ENCODE measurements at places on chromosomes 12 and 14.

DNA sequence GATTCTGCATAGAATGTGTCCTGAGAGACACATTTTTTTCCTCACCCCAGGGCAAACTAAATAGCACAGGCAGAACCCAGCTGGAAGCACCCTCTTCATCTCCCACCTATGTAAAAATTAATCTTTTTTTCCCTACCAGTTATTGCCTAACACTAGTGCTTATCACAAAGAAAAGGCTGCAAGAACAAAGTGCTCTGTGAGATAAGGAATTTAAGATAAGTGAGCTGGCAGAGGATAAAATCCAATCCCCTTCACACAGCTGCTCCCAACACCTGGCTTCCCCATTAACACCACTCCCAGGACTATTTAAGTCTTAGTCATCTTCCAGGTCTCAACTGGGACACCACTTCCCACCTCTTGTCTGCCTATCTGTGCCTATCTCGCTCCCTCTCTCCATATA is 75.2 kb downstream of the TTC9 start:
- no peak for DNase-seq

GRCh38 chr12:131061041-131061806 is 107.5 kb downstream of the ADGRD1 start:
- DNase-seq: no peak

GRCh38 chr12:47087088-47087688 is 7.4 kb upstream of the AMIGO2 start:
- no peak for DNase-seq

- DNase-seq: no peak
Measured at GRCh38 chr12:1213618-1214205, 222.7 kb downstream of the ERC1 start.

DNA sequence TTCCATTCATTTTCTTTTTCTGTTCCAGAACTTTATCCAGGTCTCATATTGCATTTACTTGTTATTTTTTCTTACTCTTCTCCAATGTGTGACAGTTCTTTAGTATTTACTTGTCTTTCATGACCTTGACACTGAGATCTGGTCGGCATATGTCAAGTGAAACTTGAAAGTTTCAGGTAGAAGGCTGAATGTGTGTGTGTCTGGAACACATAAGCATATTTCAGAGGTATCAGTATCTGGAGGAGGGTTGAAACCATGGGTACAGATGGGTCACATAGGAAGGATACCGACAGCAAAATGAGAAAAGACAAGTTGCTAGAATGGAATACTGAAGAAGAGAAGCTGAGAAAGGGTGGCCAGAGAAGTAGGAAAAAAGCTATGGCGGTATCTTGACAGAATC is 22.5 kb upstream of the PTGDR start:
- no peak for DNase-seq

DNA sequence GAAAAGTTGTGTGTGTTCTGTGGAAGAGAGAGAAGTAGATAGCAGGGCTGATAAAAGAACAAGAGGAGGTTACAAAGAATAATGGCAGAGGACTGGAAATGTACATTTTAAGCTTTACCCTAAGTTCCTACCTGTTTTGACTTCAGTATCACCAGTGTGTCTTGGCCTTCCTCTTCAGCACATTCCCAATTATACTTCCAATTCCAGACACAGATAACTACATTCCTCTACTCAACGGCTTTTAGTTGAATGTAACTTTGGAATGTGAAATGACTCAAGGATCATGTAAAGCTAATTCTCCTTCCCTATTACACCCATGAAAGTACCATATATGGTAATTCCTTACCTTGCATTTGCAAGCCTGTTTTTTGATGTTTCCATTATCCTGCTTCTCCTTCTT is 5.0 kb downstream of the MGST1 start:
- no peak for DNase-seq

All from stimulated activated CD8-positive, alpha-beta memory T cell treated with anti-CD3 and anti-CD28 coated beads, Interleukin-4, amount 100 ng/mL, for 4 hours (primary cell).